ENCODE measurements at places on chromosomes 1 and 21.

GRCh38 chr1:204003536-204003935, 69.4 kb upstream of the SOX13 start:
- no peak for DNase-seq

DNA sequence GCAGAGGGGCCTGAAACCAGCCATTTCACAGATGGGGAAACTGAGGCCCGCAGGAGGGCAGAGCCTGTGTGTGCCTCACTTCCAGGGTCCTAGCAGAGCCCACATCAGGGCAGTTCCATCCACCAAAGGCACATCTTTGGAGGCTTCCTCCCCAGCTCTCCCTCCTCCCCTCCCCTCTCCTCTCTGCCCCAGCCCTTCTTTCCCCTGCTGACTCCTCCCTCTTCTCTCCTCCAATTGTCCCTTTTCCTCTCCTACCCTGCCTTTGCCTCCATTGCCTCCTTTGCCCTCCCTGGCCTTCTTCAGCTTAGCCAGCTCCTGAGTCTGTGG, 56.6 kb downstream of the TMEM53 start:
- DNase-seq: no peak

- peak; percentile 88 for DNase-seq
Measured at GRCh38 chr1:221712198-221712684, 29.6 kb downstream of the DUSP10 start.

DNA sequence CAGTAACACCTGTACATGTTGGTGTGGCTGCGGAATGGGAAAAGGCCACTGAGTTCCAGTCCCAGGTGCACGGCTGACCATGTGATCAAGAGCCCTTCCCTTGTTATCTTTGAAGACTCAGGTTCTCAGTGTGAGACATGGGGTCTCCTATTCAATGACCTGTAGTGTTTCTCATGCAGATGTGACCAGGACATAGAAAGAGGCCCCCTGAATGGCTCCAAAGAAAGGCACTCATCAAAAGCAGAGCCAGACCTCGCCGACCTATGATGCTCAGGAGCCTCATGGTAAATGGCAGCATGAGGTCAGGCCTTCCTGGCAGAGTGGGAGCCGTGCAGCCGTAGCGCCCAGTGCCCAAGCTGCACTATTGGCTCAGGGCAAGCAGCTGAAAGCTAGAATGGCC, 42.3 kb upstream of the HAO2 start:
- no peak for DNase-seq

GRCh38 chr21:34857122-34857713, 188.4 kb downstream of the CLIC6 start:
- DNase-seq: no peak

Data from activated CD4-positive, alpha-beta T cell treated with anti-CD3 and anti-CD28 coated beads, Interleukin-2, amount 10 ng/mL, durations not matched to agents 24 days and 14 days (primary cell).